ENCODE measurements at places on chromosomes 1 and 21.

DNA sequence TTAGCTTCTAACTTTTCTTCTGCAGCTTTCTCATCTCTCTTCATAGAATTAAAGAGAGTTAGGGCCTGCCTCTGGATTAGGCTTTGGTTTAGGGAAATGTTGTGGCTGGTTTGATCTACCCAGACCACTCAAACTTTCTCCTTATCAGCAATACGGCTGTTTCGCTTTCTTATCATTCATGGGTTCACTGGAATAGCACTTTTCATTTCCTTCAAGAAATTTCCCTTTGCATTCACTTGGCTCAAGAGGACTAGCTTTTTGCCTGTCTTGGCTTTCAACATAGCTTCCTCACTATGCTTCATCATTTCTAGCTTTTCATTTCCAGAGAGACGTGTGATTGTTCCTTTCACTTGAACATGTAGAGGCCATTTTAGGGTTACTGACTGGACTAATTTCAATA, 59.6 kb downstream of the AKT3 start:
- no peak for DNase-seq

- DNase-seq, result no peak
Observed at GRCh38 chr1:91569411-91570119, 68.9 kb downstream of the CDC7 start.

DNA sequence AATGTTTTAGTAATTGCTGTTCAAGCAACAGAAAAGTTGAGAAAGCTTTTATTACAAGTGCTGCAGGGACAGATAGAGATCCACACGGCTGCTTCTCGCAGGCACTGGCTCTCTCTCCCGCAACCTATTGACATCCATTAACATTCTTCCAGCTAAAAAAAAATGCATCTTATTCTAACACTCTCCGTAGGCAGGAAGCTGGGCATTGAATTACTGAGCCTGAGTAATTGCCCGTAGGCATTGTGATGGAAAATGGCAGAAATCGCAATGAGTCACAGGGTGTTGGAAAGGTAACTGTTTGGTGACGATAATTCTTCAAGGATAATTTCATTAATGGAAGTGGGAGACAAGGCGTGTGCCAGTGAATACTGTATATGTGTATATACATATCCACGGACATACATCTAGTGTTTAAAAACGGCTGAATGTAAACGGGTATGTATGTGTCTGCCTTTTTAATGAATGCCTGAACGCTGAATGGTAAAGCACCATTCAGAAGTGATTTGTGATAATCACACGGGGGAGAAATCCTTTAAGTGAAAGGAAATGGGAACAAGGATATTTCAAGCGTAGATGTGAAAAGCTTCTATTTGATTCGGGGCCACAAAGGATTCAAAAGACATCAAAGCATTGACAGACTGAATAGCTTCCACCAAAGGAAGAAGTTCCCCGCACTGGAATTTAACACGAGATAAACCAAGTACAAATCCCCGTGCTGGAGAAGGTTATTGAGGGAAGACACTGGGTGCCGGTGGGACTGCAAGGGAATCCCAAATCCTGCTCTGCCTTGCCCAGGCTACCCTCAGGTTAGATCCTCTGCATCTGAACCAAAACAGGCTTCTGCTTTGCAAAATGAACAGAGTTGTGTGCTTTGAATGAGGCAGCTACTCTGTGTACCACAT, 567.2 kb downstream of the NPHP4 start:
- no peak for DNase-seq

DNA sequence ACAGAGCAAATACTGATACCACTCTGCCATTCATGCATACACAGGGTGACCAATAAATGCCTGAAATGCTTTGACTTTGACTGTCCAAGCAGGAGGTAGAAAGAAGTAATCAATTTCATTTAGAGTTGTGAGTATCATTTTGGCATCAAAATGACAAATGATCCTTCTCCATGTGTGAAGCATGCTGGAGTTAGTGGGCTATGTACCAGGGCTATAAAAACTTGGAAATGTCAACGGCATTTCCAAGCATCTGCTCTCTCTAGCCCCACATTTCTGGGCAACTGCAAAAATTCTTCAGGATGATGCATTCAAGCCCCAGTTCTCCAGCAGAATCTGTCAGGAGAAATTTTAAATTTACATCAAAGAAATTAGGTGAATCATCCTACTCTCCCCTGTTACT, 208.4 kb upstream of the PTBP2 start:
- no peak for DNase-seq

DNA sequence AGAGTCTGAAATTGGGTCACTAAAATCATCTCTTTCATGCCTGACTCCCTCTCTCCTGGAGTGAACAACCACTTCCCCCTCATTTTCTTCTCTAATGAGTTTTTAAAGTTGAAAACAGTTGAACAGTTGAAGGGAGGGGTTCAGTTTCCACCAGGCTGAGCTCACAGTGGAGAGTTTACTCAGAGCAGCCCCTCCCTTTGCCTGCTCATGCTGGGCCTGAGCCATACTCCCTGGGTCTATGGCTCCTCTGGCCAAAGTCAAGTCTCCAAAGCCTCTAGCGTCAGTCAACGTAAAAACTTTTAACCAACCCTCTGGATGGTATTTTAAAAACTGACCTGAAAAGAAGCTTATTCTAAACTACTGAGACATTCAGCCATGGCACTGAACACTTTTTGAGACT, 100.8 kb upstream of the RNPC3 start:
- no peak for DNase-seq

- no peak for DNase-seq
Observed at GRCh38 chr1:180243517-180244221, 13.6 kb downstream of the LHX4 start.

DNA sequence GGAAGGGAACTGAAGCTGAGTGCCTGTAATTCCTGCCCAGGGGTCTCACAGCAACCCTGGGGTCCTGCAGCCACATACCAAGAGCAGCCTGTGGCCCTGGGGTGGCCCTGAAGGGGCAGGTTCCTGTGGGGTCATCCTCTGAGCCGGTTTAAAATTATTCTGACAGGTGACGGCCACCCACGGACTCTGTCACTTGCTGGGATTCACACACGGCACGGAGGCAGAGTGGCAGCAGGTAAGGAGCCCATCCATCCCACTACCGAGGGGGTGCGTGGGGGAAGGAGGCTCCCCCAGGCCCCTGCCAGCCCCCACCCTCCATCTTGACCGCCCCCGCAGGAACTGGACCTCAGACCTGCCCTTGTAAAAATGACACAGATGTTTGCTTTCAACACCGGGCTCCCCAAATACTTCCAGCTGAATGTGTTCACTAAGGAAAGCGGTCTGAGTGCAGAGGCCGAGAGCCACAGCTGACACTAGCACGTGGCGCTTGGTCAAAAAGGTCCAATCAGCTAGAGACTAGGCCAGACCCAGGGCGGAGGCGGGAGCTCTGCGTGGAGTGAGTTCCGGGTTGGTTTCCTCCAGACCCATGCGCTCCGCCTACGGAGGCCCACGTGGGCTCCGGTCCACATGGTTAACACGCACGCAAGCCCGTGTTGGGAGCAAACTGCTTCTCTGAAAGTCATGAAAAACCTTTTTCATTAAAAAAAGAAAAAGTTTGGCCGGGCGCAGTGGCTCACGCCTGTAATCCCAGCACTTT, 10.0 kb downstream of the YBEY start:
- DNase-seq, result peak; percentile 17

GRCh38 chr1:81836007-81836626, 35.4 kb downstream of the ADGRL2 start:
- no peak for DNase-seq

All from stimulated activated CD4-positive, alpha-beta T cell treated with anti-CD3 and anti-CD28 coated beads, TNF-alpha, amount 100 ng/mL, for 24 hours (primary cell).